ENCODE measurements at places on chromosomes 1 and 21. TPM values are rescaled to one million over a fixed set of nuclear protein-coding genes. Genes with fewer than 3 reads are reported as not detected.

SRM gene
- polyA plus RNA-seq = 108 TPM

CELA2B gene
- polyA plus RNA-seq = 0.26 TPM

INKA2 gene
- 7.2 TPM for polyA plus RNA-seq

PLEKHN1 gene
- polyA plus RNA-seq = 0.60 TPM

ALG6 gene
- 15.0 TPM for polyA plus RNA-seq

PLD5 gene
- polyA plus RNA-seq = 0.06 TPM

NKAIN1 gene
- 2.4 TPM for polyA plus RNA-seq

DNA sequence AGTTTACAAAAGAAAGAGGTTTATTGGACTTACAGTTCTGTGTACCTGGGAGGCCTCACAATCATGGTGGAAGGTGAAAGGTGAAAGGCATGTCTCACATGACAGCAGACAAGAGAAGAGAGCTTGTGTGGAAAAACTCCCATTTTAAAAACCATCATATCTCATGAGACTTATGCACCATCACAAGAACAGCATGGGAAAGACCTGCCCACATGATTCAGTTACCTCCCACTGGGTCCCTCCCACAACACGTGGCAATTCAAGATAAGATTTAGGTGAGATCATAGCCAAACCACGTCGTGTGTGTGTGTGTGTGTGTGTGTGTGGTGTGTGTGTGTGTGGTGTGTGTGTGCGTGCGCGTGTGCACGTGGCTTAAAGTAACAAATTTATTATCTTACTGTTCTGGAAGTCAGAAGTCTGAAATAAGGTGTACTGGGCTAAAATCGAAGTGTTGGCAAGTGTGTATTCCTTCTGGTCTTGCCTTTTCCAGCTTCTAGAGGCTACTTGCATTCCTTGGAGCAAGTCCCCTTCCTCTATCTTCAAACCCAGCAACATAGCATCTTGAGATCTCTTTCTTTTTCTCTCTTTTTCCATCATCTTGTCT, 48.1 kb upstream of the MPC2 start:
- H3K4me1 ChIP-seq = no peaks in the 10 kb centered on the region
- no peaks in the 10 kb centered on the region for H3K27me3 ChIP-seq
- no peak for DNase-seq
- H3K36me3 ChIP-seq = no peaks in the 10 kb centered on the region
- no peak overlapping the region for H3K4me3 ChIP-seq

DNA sequence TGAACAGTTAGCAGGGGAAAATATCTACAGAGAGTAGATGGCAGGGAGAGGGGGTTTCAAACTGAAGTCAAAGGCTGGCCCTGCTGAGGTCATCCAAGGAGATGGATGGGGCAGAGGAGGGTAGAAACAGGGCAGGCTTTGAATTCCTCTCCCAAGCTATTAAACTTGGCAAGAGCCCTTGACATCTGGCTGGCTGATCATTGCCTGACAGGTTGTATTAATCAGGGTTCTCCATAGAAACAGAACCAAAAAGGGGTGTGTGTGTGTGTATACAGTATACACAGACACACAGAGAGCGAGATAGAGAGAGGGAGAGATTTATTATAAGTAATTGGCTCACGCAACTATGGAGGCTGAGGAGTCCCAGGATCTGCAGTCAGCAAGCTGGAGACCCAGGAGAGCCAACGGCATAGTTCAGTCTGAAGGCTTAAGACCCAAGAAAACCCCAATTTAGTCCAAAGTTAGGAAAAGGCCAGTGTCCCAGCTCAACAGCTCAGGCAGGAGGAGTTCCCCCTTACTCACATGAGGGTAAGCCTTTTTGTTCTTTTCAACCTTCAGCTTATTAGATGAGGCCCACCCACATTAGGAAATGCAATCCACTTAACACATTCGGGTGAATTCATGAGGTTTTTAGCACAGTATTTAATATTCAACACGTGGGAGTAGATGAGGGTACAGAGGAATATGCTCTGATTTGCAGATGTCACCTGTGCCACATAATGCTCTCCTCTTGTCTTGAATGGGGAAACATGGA, 46.7 kb upstream of the HAO2 start:
- no peak for DNase-seq
- no peak overlapping the region for H3K27ac ChIP-seq

GRCh38 chr1:241311056-241311746, 45.8 kb downstream of the RGS7 start:
- H3K4me3 ChIP-seq = no peak overlapping the region
- H3K27ac ChIP-seq = no peak overlapping the region
- no peaks in the 10 kb centered on the region for H3K27me3 ChIP-seq
- no peaks in the 10 kb centered on the region for H3K36me3 ChIP-seq
- no peaks in the 10 kb centered on the region for H3K4me1 ChIP-seq
- no peak for DNase-seq

DNA sequence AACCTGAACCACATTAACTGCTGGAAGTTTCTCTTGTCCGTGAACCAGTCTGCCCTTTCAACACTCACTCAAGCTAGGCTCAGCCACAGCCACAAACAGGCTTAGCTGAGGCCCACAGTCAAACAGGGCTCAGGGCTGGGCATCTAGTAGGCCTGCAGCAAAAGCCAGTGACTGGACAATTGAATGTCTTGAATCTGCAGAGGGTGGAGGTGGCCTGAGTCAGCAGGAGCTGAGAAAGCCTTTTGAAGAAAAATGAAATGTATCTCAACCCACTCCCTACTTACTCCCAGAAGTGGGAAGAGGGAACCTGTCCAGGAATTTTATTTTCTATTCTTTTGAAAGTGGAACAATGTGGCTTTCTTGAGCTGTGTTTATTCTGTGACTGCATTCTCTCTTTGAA, 95.4 kb downstream of the PTPRU start:
- peaks cover 15% of the 10 kb centered on the region for H3K27me3 ChIP-seq
- no peaks in the 10 kb centered on the region for H3K4me1 ChIP-seq
- H3K27ac ChIP-seq = no peak overlapping the region
- DNase-seq = no peak
- H3K36me3 ChIP-seq = no peaks in the 10 kb centered on the region

DNA sequence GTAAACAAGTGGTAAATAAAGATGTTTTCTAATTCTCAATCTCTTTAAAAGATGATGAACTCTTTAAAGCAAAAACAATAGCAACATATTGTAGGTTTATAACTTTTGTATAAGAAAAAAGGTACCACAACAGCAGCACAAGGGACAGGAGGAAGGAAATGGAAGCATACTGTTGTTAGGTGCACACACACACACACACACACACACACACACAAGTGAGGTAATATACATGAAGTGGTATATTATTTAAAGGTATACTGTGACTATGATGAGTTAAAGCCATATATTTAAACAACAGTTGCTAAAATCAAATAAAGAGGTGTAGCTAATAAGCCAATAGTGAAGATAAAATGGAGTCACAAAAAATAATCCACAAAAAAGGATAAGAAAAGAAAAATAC, 20.0 kb downstream of the PPP1R15B start:
- no peaks in the 10 kb centered on the region for H3K36me3 ChIP-seq
- H3K4me1 ChIP-seq = no peaks in the 10 kb centered on the region
- H3K27me3 ChIP-seq = peaks cover 8% of the 10 kb centered on the region

GRCh38 chr1:248817065-248817464, 8.7 kb downstream of the SH3BP5L start:
- H3K27ac ChIP-seq = no peak overlapping the region
- H3K4me1 ChIP-seq = no peaks in the 10 kb centered on the region
- peaks cover 28% of the 10 kb centered on the region for H3K36me3 ChIP-seq
- H3K27me3 ChIP-seq = no peaks in the 10 kb centered on the region

DNA sequence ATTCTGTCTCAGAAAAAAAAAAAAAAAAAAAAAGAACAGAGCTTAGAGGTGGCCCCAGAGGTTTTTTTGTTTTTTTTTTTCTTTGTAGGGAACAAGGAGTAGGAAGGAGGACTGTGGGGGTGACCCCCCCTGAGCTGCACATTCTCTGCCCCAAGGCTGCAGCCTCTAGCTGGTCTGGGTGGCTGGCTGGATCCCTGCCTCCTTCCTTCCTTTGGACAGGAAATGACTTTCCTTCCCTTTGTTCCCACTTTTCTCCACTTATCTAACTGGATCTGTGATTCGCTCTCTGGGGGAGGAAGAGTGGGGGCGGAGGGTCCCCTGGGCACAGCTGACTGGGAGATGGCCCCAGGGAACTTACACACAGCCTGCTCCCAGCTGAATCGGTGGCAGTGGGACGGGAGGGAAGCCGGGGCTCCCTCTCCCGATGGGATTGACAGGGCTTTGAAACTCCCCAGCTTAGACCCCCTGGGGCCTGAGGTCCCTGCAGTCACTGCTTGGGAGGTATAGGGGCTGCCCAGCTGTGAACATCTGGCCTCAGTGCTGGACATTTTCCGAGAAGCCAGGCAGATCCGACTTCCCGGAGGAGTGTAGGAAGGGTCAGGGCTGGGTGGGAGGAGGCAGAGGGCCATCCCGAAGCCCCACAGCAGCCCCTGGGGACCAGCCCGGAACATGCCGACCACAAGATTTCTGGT, 2.1 kb downstream of the FBLIM1 start:
- no peak for DNase-seq
- H3K36me3 ChIP-seq = peaks cover 14% of the 10 kb centered on the region
- peaks cover 32% of the 10 kb centered on the region for H3K4me1 ChIP-seq
- peak overlapping the region; percentile 64 for H3K27ac ChIP-seq

GRCh38 chr1:23634840-23635651, 56.6 kb upstream of the RPL11 start:
- peak overlapping the region; percentile 76 for H3K27ac ChIP-seq
- peaks cover 27% of the 10 kb centered on the region for H3K4me1 ChIP-seq
- no peaks in the 10 kb centered on the region for H3K36me3 ChIP-seq
- no peak overlapping the region for H3K4me3 ChIP-seq
- DNase-seq = peak; percentile 63
- no peaks in the 10 kb centered on the region for H3K27me3 ChIP-seq

- H3K27ac ChIP-seq = no peak overlapping the region
- H3K27me3 ChIP-seq = no peaks in the 10 kb centered on the region
- peak; percentile 75 for DNase-seq
These were observed 7.1 kb upstream of the TPM3 start for GRCh38 chr1:154198756-154199562.

DNA sequence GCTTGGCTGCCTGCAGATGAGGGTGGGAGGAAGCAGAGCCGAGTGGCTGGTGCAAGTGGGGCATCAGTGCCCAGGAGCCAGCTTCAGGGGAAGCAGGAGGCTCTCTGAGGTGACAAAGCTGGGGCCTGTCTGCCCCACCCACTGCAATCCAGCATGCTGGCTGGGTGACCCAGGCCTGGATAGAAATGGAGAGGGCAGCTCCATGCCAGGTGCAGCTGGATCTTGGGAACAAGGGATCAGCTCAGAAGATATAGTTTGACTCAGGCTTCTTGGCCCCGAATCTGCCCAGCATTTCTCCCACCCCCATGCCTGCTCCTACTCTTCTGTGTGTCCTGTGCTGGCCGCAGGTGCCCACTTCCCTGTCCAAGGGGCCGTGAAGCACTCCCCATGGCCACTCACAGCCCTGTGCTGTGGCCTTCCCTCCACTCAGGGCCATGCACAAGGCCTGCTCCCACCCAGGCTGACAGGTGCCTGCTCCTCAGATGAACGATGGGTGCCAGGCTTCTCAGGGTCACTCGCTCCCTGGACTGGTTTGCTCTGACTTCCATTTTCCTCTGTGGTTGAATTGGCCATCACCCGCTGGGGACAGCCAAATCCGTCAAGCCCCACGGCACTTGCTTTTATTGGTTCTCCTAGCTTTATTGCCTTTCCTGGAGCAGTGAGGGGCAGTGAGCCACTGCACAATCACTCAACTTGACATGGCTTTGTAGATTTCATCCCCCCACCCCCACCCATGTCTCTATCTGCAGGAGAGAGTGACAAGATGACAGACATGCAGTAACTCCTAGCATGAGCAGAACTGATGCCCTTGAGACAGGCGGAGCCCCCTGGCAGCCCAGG, 174.8 kb upstream of the VAMP3 start:
- no peaks in the 10 kb centered on the region for H3K27me3 ChIP-seq
- H3K27ac ChIP-seq = no peak overlapping the region
- no peak overlapping the region for H3K4me3 ChIP-seq
- H3K4me1 ChIP-seq = no peaks in the 10 kb centered on the region
- no peaks in the 10 kb centered on the region for H3K36me3 ChIP-seq

- no peak overlapping the region for H3K27ac ChIP-seq
- no peaks in the 10 kb centered on the region for H3K36me3 ChIP-seq
- no peaks in the 10 kb centered on the region for H3K4me1 ChIP-seq
- peaks cover 9% of the 10 kb centered on the region for H3K27me3 ChIP-seq
- peak overlapping the region; percentile 27 for H3K4me3 ChIP-seq
These were observed 375.7 kb upstream of the CAMK1G start for GRCh38 chr1:209207701-209208286.

DNA sequence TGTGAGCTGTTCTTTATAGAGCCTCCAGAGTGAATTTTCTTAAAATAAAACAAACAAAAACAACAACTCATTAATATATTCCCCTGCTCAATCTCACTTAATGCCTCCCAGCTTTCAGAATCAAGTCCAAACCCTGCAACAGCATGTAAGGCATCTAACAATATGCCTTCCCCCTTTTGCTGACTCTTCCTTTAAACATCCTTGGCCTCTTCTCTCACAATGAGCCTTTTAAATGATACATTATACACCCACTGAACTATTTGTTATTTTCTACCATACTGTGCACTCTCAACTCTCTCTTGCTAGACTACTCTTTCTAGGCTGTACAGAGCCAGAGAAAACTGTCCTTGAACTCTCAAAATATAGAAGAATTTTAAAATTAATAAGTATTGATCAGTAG, 115.2 kb upstream of the SNX7 start:
- H3K4me3 ChIP-seq = no peak overlapping the region
- H3K36me3 ChIP-seq = no peaks in the 10 kb centered on the region
- no peak overlapping the region for H3K27ac ChIP-seq
- no peaks in the 10 kb centered on the region for H3K4me1 ChIP-seq
- no peak for DNase-seq
- H3K27me3 ChIP-seq = no peaks in the 10 kb centered on the region

DNA sequence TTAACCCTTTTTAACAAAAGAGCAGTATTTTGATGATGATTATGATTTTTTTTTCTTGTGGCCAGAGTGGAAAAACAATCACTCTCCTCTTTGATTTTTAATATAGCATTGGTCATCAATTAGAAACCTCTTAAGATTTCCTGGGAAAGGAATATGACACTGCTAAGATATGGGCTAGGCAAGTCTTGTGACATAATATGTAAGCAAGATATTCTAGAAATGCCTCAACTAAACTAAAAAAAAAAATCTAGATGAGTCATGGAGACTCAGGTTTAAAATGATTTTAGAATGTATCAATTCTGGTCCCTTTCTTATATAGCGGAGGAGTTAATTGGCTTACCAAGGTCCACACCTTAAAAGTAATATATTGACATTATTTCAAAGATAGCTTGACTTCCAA, 60.3 kb upstream of the JUN start:
- no peak overlapping the region for H3K4me3 ChIP-seq
- H3K27ac ChIP-seq = no peak overlapping the region
- no peaks in the 10 kb centered on the region for H3K27me3 ChIP-seq

DNA sequence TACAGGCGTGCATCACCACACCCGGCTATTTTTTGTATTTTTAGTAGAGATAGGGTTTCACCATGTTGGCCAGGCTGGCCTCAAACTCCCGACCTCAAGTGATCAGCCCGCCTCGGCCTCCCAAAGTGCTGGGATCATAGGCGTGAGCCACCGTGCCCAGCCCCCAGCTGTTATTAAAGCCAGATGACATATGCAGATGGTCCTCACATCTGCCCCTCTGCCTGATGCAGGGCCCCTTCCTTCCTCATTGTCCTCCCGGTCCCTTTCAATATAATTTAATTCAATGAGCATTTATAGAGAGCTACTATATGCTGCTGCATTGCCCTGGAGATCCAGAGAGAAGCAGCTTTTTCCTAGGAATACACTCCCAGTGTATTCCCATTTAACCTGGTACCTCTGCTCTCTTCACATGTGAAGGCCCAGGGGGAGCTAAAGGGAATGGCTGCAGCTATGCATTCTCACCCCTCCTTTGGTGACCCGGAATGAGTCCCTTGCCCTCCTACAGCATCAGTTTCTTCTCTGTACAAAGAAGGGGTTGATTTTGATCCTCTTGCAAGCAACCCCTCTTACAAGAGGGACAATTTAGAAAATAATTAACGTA, 55.6 kb downstream of the L1TD1 start:
- no peak for DNase-seq
- peaks cover 5% of the 10 kb centered on the region for H3K4me1 ChIP-seq
- H3K4me3 ChIP-seq = no peak overlapping the region
- no peaks in the 10 kb centered on the region for H3K27me3 ChIP-seq
